ENCODE measurements at places on chromosomes 2 and 18.

DNA sequence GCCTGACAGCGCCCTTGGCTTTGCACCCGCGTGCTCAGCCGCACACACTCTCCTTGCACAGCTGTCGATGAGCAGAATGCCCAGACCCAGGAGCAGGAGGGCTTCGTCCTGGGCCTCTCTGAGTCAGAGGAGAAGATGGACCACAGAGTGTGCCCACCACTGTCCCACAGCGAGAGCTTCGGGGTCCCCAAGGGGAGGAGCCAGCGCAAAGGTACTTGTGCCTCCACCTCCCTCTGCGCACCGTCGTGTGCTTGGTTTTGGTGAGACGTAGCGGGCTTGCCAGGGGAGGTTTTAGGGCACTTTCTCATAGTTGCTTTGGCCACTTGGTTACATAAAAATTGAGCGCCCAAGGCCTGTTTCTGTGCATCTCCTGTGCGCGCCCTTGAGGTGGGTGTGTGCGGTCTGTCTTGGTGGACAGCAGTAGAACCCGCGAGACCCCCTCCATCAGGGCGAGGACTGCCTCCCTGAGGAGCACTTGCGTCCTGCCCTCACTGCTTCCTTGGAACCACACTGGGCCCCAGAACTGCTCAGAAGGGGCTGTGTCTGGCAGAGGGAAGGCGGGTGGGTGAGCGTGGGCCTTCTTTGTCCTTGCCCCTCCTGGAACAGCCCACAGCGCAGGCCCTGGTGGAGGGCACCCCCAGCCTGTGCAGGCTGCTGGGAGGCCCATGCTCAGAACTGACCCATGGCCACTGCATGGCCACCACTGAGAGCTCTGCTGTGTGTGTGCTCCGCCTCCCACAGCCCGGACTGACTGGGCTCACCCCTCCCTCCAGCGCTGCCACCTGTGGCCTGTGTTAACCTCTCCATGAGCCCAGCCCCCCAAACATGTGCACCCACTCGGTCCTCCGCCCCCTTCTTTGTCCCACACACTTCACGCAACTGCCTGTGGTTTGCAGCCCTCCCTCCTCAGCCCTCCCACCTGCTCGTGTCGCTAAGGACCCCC, 95.9 kb downstream of the DGKD start:
- DNase-seq, result peak; percentile 56

DNA sequence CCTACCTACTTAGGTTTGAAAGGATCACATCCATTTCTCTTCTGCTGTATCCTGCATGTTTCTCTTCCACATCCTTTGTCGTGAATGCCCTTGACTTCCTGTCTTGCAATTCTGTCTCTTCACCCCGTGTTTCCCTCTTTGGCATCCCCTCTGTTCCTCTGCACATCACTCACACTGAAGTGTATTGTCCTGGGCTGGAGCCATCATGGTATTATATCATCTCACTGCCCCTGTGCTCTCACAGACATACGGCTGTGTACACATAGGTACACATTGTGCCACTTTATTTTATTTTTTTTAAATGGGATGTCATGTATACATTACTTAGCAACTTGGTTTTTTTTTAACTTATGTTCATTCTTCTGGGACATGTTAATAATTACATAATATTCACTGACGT, 291.6 kb downstream of the ALPK2 start:
- DNase-seq, result no peak

DNA sequence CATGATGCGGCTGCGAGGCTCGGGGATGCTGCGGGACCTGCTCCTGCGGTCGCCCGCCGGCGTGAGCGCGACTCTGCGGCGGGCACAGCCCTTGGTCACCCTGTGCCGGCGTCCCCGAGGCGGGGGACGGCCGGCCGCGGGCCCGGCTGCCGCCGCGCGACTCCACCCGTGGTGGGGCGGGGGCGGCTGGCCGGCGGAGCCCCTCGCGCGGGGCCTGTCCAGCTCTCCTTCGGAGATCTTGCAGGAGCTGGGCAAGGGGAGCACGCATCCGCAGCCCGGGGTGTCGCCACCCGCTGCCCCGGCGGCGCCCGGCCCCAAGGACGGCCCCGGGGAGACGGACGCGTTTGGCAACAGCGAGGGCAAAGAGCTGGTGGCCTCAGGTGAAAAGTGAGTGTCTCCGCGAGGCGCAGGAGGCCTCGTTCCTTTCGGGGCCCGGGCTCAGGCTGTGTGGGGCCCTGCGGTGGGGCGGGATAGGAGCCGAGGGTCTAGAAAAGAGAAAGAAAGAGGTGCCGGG, 520 bp downstream of the GLS start:
- DNase-seq, result no peak

DNA sequence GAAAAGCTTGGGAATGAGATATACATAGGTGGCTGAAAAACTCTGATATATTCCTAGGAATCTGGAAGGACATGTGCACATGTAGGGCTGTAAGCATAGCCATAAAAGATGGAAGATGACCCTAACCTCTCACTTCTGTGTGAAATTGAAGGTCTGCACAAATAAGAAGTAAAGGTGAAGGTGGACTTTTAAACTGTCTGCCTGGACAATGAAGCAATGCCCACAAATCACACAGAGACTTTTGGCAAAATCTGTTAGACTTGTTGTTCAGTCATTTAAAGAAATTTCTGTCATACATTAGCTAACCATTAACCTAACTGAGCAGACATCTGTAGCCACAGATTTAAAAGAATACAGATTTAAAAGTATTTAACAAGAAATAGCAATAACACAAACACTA, 65.3 kb upstream of the CCDC178 start:
- DNase-seq, result no peak

DNA sequence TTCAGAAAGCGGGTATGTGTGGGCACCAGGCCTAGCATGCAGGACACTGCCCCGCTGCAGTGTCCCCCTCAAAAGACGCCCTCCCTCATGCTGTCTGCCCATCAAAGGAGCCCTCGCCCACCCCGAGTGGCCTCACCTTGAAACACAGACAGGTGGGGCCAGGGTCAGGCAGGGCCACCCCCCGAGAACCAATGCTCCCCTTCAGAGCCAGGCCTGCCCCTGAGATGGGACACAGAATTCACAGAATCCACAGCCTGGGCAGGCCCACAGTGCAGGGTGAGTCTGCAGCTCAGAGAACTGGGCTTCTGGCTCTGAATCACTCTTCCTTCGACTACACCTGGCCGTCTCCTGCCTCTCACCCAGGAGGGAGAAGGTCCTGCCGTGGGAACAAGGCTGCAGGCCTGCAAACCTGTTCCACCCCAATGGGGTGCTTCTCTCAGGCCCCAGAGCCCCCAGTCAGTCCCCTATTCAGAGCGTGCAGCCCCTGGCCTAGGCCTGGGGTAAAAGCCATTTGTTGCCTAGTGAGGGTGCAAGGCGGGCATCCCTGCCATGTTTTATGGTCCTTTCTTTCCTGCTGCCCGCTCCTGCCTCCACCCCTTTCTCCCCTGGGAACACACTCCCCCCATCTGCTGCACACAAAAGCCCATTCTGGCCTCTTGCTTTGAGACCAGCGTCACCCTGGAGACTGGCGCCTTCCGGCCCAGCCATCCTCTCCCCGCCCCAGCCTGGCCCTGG, 11.3 kb upstream of the ARHGEF4 start:
- DNase-seq, result no peak

GRCh38 chr2:58620093-58620492, 379.0 kb upstream of the FANCL start:
- DNase-seq, result no peak

All from activated effector memory CD4-positive, alpha-beta T cell treated with anti-CD3 and anti-CD28 coated beads, Interleukin-2, amount 50 U/mL, for 16 hours (primary cell).